ENCODE measurements at places on chromosomes 1 and 21.

- no peak for DNase-seq
Observed at GRCh38 chr1:62876535-62876934, 92.6 kb downstream of the ATG4C start.

DNA sequence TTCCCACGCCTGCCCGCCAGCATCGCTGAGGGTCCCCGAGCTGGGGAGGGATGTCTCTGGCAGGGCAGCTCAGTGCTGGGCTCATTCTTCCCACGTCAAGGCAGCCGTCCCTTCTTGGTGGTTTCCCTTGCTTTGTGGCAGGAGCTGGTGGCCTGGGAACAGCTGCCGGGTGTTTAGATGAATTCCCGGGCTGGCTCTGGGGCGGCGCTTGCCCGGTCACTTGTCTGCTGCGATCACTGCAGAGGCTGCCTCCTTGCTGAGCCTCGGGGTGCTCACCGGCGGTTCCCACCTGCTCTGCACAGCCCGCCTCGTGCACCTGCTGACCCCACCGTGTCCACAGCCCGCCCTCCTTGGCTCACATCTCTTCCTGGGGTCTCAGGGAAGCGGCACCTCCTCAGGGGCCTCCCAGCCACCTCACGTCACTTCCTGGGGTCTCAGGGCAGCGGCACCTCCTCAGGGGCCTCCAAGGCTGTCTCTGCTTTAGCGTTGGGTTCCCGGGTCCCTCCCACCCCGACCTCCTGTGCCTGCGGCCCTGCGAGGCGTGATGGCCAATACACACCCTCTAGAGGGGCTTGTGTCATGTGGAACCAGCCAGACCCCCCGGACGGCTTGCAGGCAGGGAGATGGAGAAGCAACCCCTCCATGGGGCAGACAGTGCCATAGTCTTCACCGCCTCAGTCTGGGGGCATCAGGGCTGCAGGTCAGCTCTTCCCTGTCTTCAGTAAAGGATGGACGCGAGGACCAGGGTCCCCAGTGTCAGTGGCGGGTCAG lies 13.5 kb downstream of the COL18A1 start:
- DNase-seq, result no peak

DNA sequence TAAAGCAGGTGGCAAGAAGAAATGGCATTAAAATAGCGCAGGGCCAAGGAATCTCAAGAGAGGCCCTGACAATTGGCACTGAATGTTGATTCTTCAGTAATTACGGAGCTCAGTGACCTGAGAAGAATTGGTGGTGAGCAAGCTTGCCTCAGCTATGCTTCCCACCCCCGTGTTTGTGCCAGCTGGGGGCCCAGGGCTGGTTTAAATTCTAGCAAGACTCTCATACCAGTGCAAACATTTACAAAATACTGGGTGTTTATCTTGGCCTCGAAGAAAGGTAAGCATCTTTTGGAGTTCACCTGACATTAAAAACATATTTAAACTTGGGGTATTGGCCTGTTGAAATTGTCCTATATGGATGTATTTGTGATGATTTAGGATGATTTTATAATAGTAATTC lies 296.7 kb upstream of the USP25 start:
- no peak for DNase-seq

DNA sequence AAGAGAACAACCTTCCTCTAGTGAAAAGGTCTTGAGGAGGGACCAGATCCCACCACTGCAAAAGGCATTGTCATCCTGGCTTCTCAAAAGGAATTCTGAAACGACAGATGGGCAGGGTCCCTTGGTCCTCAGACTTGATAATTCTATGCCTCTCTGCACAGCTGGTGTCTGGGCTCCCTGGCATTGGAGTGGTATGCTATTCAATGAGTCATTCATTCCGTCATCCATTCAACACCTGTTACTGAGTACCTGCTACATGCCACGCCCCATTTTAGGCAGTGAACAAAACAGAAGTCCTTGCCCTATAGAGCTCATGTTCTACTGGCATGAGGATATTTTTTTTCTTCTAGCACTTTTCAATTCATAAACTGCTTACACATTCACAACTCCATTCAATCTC lies 45.8 kb upstream of the HMGB4 start:
- no peak for DNase-seq

DNA sequence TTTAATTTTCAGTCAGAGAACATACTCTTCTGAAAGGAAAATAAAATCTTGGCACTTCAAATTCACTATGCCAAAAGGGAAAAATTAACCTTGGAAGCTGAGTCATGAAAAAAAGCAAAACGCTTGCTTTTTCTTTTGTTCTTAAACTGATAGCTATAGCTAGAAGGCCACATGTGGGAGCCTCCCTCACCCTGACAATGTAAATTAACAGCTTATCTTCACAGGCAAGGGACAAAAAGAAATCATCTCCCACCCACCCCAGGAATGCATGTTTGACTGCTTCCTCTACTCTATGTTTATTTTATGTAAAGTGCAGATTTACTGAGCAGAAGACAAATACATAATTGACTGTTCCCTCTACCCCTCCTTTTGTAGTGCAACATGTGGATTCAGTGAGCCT lies 38.0 kb downstream of the EBNA1BP2 start:
- DNase-seq, result no peak

Data from activated CD4-positive, alpha-beta T cell treated with anti-CD3 and anti-CD28 coated beads for 48 hours (primary cell).